Activated gamma-delta T cell treated with anti-CD3 and anti-CD28 coated beads, Interleukin-2, amount 50 U/mL, for 16 hours (primary cell): ENCODE measurements at places on chromosomes 1 and 21.

DNA sequence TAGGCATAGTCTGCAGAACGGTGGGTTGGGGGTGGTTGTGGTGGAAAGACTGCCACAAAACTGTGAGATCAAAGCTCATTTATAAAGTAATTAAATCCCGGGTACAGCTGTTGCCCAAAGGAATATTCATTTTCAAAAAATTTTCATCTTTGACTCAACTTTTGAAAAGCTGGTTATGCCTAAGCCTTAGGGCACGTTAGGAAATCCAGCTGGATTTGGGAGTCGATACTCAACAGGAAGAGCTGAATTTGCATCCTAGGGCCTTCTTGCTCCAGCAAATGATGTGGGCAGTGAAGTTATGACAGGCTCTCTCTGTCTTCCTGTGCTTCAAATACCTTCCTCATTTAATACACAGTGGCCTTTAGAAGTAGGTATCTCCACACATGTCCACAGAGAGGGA is 31.7 kb downstream of the ZP4 start:
- no peak for DNase-seq

DNA sequence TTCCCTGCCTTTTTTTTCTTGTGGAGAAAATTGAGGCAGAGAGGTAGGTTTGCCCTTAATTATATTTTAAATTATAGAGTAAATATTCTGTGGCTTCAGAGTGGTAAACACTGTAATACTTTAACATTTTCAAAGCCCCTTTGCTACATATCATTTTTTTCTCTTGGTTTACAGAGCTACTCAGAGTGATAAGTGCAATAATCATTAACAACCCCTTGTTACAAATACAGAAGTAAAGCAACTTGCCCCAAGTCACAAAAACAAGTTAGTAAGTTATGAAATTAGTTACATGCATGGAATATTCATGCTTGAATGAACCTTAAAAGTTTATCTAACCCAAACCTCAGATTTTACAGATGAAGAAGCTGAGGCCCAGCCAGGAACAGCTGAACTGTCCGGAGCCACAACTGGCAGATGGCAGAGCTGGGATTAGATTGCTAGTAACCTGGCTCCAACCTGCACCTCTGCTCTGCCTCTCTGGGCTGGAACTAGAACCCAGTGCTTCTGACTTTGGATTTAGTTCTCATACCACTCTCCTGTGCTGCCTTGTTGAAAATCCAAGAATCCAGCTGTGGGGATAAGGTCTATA is 48.7 kb downstream of the TNN start:
- DNase-seq = no peak

GRCh38 chr1:16158025-16158424 is 2.2 kb upstream of the EPHA2 start:
- no peak for DNase-seq

- DNase-seq = no peak
These were observed 8.0 kb upstream of the RLF start for GRCh38 chr1:40153073-40153770.

- no peak for DNase-seq
These were observed 479.2 kb downstream of the LTN1 start for GRCh38 chr21:28513428-28513827.

GRCh38 chr1:172148707-172149106 is 271.8 kb upstream of the C1orf105 start:
- DNase-seq = no peak

- DNase-seq = no peak
These were observed 27.6 kb upstream of the SDHB start for GRCh38 chr1:17081439-17081838.

GRCh38 chr1:6108937-6109614 is 63.4 kb downstream of the KCNAB2 start:
- no peak for DNase-seq

DNA sequence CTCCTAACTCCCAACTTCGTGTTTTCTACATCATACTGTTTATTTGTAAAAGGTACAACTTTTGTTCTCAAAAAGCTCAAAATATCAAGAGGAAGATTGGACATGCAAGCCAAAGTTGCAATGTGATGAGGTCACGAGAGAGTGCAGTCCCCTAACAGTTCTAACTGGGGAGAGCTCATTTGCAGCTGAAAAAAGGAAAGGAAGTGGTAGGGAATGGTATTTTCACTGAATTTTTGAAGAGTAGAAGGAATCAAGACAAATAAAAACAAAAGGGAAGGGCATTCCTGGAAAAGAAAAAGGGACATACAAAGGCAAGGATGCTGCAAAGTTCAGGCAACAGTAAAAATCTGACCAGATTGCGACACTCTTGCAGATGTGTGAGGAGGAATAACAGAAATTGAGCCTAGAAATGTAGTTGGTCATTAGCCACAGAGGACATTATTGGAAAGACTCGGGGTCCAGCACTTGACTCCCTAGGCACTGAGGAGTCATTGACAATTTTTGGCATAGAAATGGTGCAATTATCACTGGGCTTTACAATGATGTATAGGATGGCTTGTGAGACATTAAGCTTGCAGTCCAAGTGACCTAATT is 67.9 kb downstream of the TBX15 start:
- no peak for DNase-seq

GRCh38 chr1:83090195-83090594 is 908.7 kb downstream of the TTLL7 start:
- DNase-seq = no peak

DNA sequence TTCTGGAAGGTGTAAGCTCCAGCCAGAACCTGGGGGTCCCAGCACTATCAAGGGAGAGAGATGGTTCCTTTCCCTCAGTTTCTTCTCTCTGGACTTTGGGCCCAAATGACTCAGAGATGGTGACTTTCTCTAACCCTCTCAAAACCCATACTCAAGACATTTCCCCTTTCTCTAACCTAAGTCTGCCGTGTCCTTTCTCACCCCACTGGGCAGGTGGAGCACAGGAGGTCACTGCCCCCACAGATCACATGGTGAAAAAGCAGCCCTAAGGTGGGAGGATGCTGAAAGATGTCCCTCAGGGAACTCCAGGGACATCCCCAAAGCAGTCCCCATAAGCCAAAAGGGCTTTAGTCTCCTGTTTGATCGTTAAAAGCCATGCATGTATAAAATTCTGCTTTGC is 173.7 kb downstream of the HIVEP3 start:
- no peak for DNase-seq

DNA sequence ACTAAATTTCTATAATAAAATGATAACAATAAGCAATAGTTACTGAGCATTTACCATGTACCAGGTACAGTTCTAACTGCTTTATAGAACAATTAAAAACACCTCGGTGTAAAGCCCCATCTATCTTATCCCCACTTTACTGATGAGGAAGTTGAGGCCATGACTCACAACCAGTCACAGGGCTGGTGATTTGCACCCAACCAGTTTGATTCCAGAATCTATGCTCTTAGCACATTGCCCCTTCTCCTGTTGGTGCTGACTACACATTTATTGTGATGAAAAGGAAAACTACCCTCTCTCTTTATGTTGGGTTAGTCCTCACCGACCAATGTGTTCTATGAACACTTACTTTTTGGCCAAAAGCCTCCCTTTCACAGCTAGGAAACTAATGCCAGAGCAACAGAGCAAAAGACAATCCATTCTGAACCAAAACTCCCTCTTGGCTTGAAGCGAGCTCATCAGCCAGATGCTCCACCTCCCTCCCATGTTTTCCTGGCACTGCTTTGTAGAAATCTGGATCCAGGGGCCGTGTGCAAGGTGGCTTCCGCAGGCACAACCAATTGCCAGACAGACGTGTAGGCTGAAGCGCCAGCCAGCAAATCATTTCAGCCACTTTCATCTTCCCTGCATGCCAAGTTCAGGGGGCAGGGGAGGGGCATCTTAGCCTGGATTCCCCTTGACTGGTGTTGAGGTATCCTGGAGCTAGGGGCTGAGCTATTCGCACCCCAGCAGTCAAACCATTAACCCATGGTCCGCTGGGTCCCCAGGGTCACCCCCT is 32.0 kb upstream of the SLC30A1 start:
- no peak for DNase-seq

GRCh38 chr21:31667132-31667531 is 7.6 kb downstream of the SOD1 start:
- no peak for DNase-seq

DNA sequence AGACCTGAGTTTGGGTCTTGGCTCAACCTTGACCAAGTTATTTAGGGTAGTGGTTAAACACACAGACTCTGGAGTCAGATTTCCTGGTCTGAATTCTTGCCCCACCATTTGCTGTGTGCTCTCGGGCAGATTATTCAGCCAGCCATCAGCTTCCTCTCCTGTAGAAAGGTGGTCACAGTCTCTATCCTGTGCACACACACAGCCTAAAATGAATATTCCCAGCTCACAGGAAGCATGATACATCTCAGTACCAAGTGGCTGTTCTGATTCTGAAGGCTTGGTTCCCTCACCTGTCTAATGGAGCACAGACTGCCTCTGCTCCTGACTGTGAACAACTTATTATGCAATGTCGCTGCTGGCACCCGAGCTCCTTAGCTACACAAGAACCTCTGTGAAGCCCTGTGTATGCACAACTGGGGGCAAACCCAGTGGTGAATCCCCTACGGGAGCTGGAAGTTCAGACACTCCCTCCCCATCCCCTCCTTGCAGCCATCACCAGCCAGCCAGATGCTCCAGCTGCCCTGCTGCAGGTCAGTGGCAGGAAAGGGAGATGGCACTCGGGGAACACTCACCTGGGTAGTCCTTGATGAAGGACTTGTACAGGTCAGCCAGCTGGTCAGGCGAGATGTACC is 13.7 kb downstream of the ENO1 start:
- DNase-seq = no peak

DNA sequence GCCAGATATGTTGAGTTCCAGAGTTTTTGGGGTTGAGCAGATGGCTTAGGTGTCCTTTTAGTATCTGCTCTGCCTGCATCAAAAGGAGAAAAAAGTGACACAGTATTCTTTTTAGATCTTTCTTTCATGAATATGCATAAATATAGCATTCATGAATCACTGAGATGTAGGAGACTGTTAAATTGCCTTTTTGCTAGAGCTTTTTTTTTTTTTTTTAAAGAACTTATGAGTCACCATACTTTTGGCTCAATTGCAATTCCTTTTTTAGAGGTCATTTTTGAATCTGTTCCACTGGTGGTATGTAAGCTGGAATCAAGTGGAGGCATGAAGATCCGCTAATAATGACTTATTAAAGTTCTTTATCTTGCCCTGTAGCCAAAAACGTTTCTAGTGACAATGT is 480.9 kb upstream of the ZRANB2 start:
- no peak for DNase-seq

DNA sequence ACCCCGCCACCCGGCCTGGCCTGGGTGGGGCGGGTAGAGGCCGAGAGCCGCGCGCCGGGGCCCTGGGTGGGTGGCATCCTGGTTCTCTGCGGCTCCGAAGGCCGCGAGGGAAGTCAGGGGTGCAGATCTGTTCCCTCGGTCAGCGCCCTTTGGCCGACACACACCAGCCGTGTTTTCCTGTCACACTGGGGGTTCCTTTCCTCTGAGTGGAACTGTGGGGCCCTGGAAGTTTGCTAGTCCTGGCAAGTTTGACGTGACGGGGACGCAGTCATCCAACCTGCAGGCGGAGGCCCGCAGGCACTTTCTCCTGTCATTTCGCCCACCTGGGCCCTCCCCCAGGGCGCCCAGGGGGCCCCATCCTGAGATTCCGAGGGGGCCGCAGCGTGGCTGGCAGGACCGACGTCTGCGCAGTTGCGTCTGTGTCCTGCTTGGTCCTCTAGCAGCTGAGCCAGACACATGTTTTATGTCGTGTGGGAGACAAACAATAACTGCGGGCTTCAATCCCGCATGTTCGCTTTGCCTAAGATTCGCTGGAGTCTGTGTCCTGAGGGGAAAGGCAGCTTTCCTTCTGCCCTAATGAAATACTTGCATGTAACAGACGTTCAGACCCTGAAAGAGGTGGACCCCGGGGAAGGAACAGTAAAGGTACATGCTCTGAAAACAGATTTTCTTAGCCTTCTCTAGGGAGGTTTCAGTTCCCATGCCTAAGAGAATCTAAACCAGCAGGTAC is 1.5 kb downstream of the FAM163A start:
- no peak for DNase-seq

GRCh38 chr1:207031632-207032264 is 808 bp downstream of the C1orf116 start:
- DNase-seq = no peak

- DNase-seq = no peak
These were observed 64.4 kb upstream of the IPO9 start for GRCh38 chr1:201764579-201764978.

GRCh38 chr1:216499581-216500272 is 76.5 kb upstream of the USH2A start:
- DNase-seq = no peak

DNA sequence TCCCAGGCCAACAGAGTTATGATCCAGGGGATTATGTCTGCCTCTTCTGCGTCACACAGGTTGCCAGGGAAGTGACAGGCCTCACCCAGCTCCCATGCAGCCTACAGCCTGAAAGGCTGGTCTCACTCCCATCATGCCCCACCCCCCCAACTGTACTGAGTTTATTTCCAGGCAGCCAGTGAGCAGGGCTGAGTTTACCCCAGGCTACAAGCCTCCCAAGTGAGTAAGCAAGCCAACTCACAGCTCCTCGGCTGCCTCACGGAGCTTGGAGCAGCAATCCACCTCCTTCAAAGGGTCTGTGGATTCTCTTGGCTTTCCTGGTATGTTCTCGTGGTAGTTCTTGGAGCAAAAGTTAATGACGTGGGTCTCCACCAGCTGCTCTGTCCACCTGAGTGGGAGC is 1147.6 kb upstream of the ADGRL4 start:
- no peak for DNase-seq

- DNase-seq = no peak
These were observed 30.6 kb downstream of the PRDM15 start for GRCh38 chr21:41848533-41848932.
